Activated T-cell treated with anti-CD3 and anti-CD28 coated beads, Interleukin-2, amount 50 U/mL, for 4 hours (primary cell): ENCODE measurements at places on chromosomes 12 and 14. TPM values are rescaled to one million over a fixed set of nuclear protein-coding genes. Genes with fewer than 3 reads are reported as not detected.

GRCh38 chr14:46139649-46140048 is 511.9 kb downstream of the RPL10L start:
- DNase-seq = no peak

DNA sequence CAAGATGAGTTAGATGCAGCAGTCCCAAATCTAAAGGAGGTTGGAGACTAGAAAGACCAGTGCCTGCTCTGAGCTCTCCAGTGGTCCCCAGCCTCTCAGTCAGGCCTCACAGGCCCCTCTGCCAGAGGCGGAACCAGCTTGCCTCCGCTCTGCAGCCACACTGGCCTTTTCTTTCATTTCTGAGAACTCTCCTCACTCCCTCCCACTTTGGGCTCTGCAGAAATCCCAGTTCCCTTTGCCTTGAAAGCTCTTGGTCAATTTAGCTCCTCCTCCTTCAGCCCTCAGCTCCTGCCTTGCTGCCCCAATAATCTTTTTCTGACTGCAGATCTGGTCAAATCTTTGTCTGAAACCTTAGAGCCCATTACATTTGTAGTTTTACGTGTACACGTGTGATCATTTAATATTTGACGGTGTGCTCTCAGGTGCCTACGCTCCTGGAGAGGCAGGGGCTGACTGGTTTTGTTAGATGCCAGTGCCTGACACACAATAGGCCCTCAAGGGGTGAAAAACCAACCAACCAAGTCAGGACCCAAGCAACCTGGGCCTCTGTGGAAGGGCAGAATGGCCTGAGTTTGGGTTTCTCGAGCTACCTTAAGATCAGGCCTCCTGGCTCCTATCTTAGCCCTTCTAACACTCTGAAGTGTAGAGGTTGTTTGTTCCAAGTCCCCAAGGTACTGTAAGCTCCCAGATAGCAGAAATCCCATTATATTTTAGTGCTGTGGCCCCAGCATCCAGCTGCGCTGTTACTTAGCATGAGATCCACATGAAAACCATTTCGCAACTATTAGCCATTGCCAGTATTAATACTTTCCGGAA is 1.1 kb upstream of the NUDT4 start:
- DNase-seq = no peak

DNA sequence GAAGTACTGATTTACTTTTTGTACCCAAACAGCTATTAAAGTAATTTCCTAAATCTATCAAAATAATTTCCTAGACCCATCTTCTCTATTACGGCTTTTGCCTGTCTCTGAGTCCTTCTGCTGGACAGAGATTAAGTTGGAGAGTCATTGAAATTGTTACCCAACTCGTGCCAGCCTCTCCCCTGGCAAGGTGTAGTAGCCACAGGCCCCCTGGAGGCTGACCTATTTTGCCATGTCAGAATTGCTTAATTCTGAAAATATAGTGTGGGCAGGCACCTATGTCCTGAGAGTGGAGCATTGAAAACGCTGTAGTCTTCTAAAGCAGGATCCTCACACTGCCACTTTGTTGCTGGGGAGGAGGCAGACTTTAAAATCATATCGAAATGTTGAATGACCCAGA is 308.2 kb downstream of the GLT1D1 start:
- no peak for DNase-seq

- no peak for DNase-seq
Measured at GRCh38 chr12:6265038-6265405, 45.5 kb upstream of the PLEKHG6 start.

DNA sequence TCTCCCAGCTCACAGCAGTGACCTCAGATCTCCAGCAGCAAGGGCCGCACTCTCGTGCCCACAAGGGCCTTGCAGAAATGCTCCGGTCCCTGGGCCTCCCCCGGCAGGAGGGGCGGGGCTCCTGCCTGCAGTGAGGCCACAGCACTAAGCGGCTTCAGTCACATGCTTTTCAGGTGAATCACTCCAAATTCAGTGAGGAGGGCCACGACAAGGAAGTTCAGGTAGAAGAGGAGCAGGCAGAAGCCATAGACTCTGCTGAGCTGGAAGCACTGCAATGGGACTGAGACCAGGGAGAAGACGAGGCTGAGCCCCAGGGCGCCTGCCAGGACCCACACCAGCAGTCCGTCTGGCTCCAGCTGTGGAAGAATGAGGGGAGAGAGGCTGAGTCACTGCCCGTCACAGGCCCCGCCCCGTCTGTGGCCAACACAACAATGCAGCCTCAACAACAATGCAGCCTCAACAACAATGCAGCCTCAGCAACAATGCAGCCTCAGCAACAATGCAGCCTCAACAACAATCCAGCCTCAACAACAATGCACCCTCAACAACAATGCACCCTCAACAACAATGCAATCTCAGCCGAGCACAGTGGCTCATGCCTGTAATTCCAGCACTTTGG is 35.2 kb downstream of the SLC8B1 start:
- no peak for DNase-seq

DNA sequence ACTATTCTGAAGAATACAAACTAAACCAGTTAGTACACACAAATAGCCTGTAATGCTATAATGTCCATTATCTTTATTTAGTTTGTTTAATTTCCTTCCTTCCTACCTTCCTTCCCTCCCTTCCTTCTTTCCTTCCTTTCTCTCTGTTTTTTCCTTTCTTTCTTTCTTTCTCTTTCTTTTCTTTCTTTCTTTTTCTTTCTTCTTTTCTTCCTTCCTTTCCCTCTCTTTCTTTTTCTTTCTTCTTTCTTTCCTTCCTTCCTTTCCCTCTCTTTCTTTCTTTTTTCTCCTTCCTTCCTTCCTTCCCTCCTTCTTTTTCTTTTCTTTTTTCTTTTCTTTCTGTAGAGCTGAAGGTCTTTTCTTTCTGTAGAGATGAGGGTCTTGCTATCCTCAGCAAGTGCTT is 131.2 kb downstream of the TMEM30B start:
- no peak for DNase-seq

DNA sequence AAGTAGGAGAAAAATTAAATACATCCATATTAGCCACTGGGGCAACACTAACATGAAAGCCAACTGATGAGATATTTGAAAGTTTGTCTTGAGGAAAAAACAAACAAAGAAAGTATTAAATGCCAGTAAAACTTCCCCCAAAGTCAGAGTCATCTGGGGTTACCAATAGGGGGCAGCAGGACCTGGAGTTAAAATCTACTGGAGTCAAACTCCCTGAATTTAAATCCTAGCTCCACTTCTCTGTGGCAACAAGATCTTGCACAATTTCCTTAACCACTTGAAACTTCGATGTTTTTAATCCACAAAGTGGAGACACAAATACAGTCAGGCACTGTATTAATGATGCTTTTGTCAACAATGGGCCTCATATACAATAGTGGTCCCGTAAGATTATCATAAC is 14.4 kb downstream of the PLEKHG7 start:
- no peak for DNase-seq

GRCh38 chr14:100370003-100370402 is 46.9 kb downstream of the SLC25A47 start:
- no peak for DNase-seq

The C12orf54 gene
- total RNA-seq = not detected

The AKAP5 gene
- total RNA-seq = 0.69 TPM

The GZMH gene
- total RNA-seq = 116 TPM
